ENCODE measurements at places on chromosomes 16 and 17. TPM values are rescaled to one million over a fixed set of nuclear protein-coding genes. Genes with fewer than 3 reads are reported as not detected.

DNA sequence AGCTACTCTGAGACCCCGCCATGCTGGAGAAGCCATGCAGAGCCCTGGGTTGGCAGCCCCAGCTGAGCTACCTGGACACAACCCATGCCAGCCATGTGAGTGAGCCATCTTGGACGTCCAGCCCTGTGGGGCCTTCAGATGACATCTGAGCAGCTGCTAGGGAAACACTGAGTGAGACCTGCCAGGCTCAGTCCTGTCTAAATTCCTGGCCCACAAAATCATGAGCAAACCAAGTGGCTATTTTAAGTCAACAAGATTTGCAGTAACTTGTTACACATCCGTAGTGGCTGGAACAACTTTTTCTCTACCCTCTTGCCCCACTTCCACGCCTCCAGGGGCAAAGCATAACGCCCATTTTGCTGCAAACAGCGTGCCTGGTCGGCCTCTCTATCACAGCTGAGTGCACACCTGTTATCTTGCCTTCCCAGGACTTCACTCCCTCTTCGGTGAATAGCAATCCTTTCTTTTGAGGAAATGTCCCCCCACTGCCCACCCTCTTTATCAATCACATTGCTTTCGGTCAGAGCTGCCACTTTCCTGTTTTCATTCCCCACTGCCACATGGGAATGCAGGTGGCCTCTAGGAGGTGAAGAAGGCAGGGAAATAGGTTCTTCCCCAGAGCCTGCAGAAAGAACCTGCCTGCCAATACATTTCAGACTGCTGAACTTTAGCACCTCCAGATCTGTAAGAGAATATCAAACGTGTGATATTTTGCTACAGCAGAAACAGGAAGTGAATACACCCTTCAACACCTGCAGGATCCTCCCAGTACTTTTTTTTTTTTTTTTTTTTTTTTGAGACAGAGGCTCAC lies 7.4 kb upstream of the SCIMP start:
- peaks cover 32% of the 10 kb centered on the region for H3K4me1 ChIP-seq
- peak overlapping the region; percentile 68 for H3K27ac ChIP-seq
- DNase-seq, result peak; percentile 58
- H3K27me3 ChIP-seq, result no peaks in the 10 kb centered on the region

DNA sequence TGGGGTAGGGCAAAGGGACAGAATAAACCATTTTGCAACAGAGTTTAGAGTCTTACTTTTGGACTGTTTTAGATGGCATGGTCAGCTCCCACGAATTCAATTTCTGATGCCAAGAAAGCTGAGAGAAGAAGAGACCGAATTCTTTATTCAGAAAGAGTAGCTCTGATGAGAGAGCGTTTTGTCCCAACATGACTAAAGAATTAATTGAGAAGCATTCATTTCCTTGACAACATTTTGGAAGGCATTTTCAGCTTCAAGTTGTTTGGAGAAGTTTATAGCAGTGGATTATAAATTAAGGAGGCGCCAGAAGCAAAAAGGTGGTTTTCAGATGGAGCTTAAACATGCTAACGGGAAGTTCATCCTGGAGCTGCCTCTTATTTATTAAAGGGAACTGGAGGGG lies 12.2 kb downstream of the GAN start:
- no peaks in the 10 kb centered on the region for H3K36me3 ChIP-seq
- H3K27me3 ChIP-seq, result no peaks in the 10 kb centered on the region
- DNase-seq, result no peak
- H3K27ac ChIP-seq, result no peak overlapping the region
- H3K4me3 ChIP-seq, result no peak overlapping the region

DNA sequence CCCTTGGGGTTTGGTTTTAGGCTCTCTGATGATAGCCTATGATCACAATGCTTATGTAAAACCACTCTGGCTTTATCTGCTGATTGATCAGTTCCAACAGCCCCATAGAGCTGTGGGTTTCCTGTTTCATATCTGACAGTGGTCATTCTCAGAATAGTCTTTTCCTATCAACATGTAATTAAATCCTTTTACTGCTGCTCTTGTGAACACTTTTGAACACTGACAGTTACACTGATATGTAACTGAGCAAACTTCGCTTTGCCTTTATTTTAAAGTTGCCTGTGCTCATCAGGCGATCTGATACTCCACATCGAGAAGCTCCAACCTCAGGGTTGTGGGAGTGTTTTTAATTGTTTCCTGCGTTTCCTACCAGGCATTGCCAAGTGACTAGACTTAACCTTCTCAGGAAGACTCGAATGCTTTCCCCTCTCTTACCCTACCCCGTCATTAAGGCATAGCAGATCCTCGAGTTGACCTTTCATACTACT lies 17.3 kb upstream of the CLEC18B start:
- peaks cover 21% of the 10 kb centered on the region for H3K4me1 ChIP-seq
- DNase-seq, result no peak
- H3K36me3 ChIP-seq, result peaks cover 5% of the 10 kb centered on the region
- no peaks in the 10 kb centered on the region for H3K27me3 ChIP-seq

DNA sequence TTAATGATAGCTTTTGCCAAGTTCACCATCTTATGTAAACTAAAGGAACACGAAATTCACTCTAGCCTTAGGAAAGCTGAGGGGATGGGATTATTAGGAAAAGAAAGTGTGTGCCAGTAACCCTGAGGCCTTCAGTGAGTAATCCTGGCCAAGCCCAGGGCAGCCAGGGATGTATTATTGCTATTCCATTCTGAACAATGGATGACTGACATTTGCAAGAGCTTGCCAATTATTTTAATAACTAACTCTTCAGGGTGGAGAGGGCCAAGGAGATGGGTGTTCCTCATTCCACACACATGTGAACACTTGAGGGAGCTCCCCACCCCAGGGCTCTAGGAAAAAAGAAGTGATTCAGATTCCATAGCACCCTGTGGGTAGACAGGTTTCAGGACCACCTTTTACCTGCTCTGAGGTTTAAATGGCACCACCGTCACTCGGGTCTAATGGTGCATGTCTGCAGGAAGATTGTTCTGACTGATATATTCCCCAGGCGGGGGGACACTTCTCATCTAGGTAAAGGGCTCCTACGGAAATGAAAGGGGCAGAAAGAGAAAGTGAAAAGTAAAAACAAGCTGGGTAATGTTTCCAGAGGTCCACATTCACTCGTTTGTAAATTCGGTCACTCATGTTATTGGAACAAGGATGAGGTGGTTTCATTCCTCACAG lies 41.5 kb downstream of the TK2 start:
- H3K4me1 ChIP-seq, result no peaks in the 10 kb centered on the region
- no peak overlapping the region for H3K4me3 ChIP-seq
- H3K27me3 ChIP-seq, result no peaks in the 10 kb centered on the region
- no peak for DNase-seq

DNA sequence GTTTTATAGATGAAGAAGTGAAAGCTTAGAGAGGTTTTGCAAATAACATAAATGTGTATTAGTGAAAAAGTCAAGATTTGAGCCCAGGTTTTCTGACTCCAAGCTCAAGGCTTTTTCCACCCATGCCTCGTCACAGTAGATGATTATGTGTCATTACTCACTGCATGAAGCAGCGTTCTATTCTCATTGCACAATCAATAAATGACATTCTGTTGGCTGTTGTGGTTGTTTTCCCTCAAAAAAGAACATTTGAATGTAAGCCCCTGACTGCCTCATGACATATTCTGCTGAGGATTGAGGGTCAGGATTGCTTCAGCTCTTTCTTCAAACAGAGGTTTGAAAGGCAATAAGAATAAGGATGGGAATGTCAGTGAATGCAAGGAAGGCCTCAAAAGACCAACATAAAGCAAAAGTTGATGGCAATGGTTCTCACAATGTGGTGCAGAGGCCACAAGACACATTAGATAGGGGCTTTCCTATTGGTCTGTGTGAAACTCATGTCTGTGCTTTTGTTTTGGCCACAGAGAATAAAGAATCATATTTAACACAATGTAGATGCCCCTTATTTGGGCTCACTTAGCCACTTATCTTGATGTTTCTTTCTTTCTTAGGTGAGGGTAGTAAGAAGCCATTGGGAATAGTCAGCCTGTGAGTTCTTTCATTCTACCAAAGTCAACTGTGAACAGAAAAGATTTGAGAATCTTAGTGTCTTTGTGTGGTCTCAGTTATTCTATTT lies 5.4 kb upstream of the MMD start:
- H3K4me3 ChIP-seq, result no peak overlapping the region
- no peak for DNase-seq
- no peaks in the 10 kb centered on the region for H3K36me3 ChIP-seq
- H3K27ac ChIP-seq, result no peak overlapping the region

ANKS4B gene
- total RNA-seq, result not detected

DNA sequence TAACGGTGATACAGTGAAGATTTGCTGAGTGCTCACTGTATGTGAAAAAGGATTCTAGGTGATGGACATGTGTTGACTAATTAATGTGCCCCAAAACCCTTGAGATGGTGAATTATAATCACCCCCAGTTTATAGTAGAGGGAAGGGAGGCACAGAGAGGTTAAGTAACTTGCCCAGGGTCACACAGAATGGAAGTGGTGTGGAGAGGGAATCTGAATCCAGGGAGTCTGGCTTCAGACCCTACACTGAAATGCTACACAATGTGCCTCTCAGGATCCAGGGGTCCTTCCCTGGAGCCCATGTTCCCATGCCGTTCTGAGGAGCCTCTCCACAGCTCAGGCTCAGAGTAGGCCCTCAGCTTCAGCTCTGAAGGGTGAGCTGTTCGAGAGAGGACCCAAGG lies 11.6 kb downstream of the TRPV2 start:
- DNase-seq, result no peak
- H3K4me3 ChIP-seq, result no peak overlapping the region
- no peaks in the 10 kb centered on the region for H3K4me1 ChIP-seq
- no peaks in the 10 kb centered on the region for H3K27me3 ChIP-seq

DNA sequence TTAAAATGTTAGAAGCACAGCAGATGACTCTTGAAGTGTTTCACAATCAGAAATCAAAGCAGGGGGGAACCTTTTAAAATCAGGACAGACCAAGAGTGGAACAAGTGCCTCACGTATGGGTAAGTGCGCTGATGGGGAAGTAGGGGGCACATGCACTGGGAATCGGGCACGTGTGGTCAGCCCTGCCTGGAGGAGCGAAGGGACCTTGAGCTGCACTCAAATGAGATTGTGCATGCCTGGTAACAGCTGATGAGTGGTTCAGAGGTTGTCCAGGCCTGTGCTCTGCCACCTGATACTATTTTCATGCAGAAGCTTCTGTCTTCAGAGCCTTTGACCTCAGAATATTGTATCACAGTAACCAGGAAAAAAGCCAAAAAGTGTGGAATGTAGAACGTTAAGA lies 13.7 kb upstream of the XYLT2 start:
- H3K4me3 ChIP-seq, result no peak overlapping the region
- H3K27ac ChIP-seq, result no peak overlapping the region
- peaks cover 2% of the 10 kb centered on the region for H3K27me3 ChIP-seq
- no peaks in the 10 kb centered on the region for H3K36me3 ChIP-seq

GRCh38 chr16:24670623-24671454 lies 58.6 kb upstream of the TNRC6A start:
- no peaks in the 10 kb centered on the region for H3K4me1 ChIP-seq
- no peaks in the 10 kb centered on the region for H3K27me3 ChIP-seq
- no peak overlapping the region for H3K4me3 ChIP-seq
- no peaks in the 10 kb centered on the region for H3K36me3 ChIP-seq

TBX2 gene
- total RNA-seq, result not detected

CHMP6 gene
- 25.5 TPM for total RNA-seq

TMEM100 gene
- total RNA-seq, result not detected

DNA sequence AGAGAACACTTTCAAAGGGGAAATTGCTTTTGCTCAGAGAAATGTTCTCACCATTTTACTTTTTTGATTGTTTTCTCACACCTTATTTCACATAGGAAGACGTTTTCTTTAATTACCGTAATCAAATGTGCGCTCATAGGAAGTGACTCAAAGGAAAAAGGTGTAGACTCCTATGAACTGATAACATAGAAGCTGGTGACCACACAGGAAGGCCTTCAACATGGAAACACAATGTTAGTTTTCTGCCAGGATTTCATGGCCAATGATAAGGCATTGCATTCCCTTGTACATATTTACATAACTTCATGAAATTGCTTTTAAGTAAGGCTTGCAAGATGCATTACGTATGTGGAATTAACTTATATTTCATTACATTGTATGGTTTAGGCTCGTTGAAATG lies 40.9 kb upstream of the KCNJ16 start:
- H3K27ac ChIP-seq, result no peak overlapping the region
- no peaks in the 10 kb centered on the region for H3K4me1 ChIP-seq

- peak overlapping the region; percentile 75 for H3K4me3 ChIP-seq
- H3K27ac ChIP-seq, result peak overlapping the region; percentile 84
- no peaks in the 10 kb centered on the region for H3K27me3 ChIP-seq
- H3K36me3 ChIP-seq, result peaks cover 23% of the 10 kb centered on the region
- DNase-seq, result no peak
These were observed 41.1 kb downstream of the MYO18A start for GRCh38 chr17:29138971-29139691.

EVI2A gene
- 77.4 TPM for total RNA-seq

DNA sequence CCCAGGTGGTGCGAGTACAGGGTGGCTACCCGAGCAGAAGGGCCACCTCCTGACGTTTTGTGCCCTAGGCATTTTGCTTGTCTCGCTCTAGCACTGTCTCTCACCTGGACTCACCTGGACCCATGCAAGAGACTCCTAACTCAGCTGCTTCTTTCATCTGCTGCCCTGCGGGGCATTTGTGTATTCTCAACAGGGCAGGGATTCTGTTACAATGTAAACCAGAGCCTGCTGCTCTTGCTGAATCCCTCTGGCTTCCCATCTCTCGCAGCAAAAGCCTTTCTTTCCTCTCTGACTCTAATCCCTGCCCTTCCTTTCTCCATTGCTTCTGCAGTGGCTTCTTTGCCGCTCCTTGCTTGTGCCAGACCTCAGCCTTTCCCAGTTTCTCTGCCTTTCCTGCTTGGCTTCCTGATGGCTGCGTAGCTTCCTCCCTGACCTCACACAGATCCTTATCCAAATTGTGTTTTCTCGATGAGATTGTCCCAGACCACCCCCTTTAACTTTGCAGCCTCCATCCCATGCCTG lies 10.2 kb downstream of the ARSG start:
- H3K27me3 ChIP-seq, result no peaks in the 10 kb centered on the region
- no peaks in the 10 kb centered on the region for H3K36me3 ChIP-seq
- H3K27ac ChIP-seq, result no peak overlapping the region
- DNase-seq, result no peak

DNA sequence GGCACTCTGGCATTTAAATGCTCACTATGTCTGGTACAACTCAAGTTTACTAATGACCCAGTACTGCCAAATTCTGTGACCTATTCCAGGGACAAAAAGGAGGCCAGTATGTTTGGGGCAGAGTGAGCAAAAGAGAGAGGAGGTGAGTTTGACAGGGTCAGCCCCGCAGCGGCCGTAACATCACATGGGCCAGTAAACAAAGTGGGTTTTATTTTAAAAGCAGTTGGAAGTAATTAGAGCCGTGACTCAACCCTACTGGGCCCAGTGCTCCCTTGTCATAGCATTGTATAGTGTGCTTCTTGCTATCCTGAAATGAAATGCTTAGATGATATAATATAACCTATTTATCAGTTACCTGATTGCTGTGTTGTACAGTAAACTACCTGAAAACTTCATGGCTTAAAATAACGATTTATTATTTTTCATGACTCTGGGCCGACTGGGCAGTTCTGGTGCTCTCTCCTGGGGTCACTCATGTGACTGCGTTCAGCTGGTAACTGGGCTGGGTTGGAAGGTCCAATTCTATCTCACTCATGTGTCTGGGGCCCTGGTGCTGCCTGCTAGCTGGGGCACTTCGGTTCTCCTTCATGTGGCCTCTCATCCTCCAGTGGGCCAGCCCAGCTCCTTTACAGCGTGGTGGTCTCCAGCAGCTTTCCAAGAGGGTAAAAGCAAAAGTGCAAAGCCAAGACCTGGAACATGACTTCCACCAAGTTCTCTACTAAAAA lies 27.4 kb downstream of the IQCK start:
- no peaks in the 10 kb centered on the region for H3K27me3 ChIP-seq
- no peak overlapping the region for H3K27ac ChIP-seq
- H3K4me1 ChIP-seq, result no peaks in the 10 kb centered on the region
- no peaks in the 10 kb centered on the region for H3K36me3 ChIP-seq
- no peak overlapping the region for H3K4me3 ChIP-seq
- no peak for DNase-seq

Data from CD4-positive, CD25-positive, alpha-beta regulatory T cell (primary cell).